ENCODE measurements at places on chromosomes 2 and 18.

GRCh38 chr2:168160897-168161296, 86.5 kb downstream of the STK39 start:
- DNase-seq = no peak

DNA sequence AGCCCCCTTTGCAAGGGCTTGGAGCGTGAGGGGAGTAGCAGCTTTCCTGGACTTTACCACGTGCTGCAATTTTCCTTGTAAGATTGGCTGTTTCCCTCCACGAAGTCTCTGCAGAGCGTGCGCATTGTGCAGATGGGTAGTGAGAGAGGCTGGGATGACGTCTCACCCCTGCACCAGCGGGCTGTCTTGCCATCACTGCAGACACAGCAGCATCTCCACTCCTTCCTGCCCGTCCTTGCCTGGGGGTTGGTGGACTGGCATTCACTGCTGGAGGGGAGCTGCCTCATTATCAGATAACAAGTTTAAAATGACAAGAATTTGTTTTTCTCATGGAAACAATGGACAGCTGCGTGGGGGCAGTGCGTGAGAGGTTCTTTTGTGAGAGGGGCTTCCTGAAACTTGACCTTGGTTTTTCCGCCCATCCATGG, 45.3 kb upstream of the HS6ST1 start:
- no peak for DNase-seq

GRCh38 chr2:122643725-122644329, 888.4 kb downstream of the TSN start:
- DNase-seq = no peak

DNA sequence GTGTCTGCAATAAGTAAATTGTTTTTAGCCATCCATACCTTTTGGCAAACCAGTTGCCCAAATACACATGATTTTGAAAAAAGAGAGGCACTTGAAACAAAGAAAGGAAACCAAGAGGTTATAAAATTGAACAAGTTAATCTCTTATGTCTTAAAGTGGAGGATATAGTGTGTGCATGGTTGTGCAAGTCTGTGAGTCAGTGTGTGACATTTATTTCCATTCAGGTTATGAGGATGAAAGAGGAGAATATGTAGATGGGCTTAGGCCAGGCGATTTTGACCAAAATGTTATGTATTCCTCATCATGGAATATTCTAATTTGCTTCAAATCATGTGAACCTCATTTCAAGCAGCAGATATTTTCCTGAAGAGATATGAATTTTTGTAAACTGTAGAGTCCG, 123.3 kb downstream of the SETBP1 start:
- no peak for DNase-seq

GRCh38 chr18:34844072-34844471, 134.0 kb downstream of the DTNA start:
- DNase-seq = no peak

GRCh38 chr2:174873471-174873870, 109.2 kb upstream of the CHRNA1 start:
- DNase-seq = no peak

GRCh38 chr2:105468582-105469042, 69.8 kb upstream of the FHL2 start:
- DNase-seq = no peak

DNA sequence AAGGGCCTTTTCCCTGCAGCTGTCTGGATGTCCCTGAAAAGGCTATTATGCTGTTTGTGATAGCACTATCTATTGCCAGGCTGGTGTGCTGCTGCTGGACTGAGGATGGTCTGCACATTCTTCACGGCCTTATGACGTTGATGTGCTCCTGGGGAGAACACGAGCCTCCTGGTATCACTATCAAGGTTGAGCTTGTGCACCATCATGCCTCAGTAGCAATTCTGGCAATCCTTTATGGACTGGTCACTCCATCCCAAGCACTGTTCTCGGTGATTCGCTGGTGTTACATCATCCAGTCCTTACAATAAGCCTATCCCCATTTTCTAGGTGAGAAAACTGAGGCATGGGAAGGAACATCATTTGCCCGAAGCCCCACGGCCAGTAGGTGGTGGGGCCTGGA, 18.2 kb upstream of the CCBE1 start:
- DNase-seq = no peak

DNA sequence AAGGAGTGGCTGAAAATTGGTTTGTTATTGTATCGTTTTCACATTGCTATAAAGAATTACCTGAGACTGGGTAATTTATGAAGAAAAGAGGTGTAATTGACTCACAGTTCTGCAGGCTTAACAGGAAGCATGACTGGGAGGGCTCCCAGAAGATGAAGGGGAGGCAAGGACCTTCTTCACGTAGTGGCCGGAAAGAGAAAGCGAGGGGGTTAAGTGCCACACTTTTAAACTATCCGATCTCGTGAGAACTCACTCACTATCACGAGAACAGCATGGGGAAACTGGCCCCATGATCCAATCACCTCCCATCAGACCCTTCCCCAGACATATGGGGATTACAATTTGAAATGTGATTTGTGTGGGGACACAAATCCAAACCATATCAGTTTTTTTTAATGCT, 81.6 kb downstream of the FBXO15 start:
- no peak for DNase-seq

DNA sequence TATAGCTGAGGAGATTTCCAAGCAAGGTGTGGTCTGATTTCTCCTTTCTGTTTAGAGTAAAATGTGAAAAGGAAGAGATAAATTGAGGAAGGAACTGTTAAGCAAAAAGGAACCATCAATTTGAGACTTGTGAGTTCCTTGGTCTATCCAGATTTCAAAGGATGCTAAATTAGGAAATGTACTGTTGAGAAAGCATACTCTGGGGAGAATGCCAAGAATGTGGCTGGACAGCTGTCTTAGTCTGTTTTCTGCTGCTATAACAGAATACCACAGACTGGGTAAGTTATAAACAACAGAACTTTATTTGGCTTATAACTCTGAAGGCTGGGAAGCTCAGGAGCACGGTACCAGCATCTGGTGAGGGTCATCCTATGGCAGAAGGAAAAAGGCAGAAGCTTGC, 1097.2 kb downstream of the TDRD15 start:
- DNase-seq = no peak

Data from Right ventricle myocardium superior (tissue), 1 donor.